ENCODE measurements at places on chromosomes 1 and 21.

DNA sequence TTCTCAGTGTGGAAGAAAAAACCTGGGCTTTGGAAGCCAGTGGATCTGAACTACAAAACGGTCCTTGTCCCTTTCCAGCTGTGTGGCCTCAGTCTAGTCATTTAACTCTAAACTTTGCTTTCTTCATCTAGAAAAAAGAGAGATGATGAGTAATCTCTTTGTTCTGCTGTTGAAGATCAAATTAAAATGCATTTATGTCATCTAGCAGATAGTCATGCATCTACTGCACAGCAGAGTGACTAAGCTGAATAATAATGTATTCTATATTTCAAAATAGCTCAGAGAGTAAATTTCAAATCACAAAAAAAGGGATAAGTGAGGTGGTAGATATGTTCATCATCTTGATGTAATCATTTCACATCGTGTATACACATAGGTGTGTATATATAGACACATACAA lies 473.2 kb downstream of the DSCAM start:
- DNase-seq, result no peak

- no peak for DNase-seq
Measured at GRCh38 chr21:36379251-36379650, 5.9 kb upstream of the CHAF1B start.

DNA sequence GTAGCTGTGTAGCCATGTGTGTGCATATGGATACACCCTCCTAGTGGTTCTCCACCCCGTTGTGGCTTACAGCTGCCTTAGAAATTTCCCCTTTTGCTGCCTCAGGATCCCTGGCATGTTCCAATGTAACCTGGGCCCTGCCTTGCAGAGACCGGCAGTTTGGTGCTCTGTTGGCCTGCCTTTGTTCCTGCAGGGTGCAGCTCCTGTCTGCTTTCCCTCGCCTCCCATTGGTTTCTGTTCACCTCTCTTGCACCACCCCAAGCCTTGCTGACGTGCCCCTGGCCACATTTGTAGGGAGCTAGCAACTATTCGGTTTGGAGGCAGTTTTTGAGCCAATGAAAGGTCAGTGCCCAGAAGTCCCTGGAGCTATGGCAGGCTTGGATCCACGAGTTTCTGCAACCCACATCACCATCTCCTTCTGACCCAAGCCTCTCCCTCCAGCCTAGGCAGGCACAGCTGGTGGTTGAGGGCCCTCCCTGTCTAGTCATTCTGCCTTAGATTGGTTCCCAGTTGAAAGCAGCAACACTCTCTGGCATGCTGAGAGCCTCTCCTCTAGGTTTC lies 54.9 kb downstream of the MAB21L3 start:
- no peak for DNase-seq

- DNase-seq, result no peak
Measured at GRCh38 chr1:40699787-40700186, 8.3 kb downstream of the NFYC start.

DNA sequence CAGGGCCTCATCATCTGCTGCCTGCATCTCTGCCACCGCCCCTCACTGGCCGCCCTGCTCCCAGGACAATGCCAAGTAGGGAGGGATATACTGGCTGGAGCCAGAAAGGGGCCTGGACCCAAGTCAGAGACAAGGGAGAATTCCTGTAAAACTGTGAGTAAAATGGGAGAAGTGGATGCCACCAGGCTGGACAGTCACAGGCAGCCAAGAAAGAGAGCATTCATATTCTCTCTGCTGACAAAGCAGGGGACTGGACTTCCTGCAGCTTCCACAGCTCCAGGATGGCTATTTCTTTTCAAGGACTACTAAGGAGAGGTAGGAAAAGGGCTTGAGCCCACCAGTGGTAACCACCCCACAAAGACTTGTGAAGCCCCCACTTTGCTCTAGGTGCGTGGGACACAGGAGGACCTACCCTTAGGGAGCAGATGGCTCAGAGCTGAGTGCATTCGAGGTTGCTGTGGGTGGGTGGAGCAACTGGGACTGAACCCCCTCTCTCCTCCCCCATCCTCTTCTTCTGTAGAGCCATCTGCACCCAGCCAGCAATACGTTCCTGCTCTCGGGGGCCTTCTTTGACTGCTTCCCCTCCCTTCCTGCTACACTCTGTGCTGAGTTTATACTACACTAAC lies 57.5 kb downstream of the GLIS1 start:
- no peak for DNase-seq

GRCh38 chr1:65195495-65196417 lies 47.8 kb downstream of the AK4 start:
- no peak for DNase-seq

DNA sequence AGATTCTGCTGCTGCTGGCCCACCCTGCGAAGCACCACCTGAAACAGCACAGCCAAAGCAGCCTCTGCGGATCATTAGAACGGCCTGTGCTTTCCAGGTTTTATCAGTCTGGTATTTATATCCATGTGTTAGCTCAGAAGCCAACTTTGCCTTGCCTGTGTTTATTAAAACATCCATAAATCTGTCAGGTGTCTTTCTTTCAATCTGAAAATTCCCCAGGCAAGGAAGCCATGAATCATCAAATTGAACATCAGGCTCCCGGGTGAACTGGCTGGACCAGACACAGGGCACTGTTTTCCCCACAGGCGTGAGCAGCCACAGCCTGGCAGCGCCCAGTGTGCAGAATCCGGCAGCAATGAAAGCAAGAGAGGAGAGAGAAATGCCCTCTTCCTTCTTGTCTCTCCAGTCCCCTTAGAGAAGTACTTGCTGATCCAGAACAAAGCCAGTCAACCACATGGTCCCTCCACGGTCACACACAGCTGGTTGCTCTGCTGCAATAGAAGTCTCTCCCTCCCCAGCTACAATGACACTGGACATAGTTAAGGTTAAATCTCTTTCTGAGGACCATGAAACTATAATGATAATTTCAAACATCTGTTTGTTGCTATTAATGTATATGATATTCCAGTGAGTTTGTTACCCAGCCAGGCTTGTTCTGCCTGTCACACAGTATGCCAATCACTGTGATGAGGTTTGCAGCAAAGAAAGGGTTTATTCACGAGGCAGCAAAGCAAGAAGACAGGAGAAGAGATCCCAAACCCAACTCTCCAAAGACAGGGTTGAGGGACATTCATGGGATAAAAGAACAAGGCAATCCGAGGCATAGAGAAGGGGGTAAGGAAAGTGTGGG lies 212.1 kb upstream of the FMN2 start:
- DNase-seq, result no peak

DNA sequence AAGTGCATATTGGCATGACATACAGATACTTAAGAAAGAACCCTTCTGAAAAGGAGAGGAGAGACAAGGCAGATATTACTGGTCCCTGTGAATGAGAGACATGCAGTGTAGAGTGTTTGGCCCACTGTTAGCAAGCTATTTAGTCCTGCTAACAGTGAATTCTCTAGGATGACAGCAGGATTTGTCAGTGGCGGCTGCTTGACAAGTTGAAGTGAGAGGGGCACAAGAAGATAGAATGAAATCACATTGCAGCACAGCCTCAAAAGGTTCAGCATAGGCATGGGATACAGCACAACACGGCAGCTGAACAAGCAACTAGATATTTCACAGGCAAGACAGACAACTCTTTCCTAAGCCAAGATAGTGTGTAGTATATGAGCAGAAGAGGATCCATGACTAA lies 407.9 kb downstream of the PLA2G4A start:
- no peak for DNase-seq

DNA sequence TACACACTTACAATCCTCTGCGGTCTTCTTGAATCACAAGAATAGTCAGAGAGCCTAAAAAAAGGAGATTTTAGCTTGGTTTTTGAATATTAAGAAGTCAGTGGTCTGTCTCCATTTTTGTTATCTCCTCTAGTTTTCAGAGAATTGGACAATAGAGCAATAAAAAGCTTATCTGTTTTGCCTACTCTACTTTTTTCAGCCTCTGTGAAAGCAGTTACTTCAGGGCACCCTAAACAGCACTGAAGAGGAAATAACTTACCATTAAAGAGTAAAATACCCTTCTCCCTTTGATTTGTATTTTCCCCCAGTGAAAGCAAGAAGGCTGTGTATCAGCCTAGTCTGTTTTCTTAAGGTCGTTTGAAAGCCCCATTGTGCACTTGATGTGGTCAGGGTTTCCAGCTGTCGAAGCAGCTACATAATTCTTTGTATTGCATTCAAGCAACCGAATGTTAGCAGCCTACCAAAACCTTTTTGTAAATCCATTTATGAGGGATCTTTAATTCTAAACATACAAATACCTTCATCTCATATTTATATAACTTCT lies 1.0 kb downstream of the NTMT2 start:
- no peak for DNase-seq

- DNase-seq, result no peak
Measured at GRCh38 chr1:230320804-230321203, 105.3 kb downstream of the PGBD5 start.

DNA sequence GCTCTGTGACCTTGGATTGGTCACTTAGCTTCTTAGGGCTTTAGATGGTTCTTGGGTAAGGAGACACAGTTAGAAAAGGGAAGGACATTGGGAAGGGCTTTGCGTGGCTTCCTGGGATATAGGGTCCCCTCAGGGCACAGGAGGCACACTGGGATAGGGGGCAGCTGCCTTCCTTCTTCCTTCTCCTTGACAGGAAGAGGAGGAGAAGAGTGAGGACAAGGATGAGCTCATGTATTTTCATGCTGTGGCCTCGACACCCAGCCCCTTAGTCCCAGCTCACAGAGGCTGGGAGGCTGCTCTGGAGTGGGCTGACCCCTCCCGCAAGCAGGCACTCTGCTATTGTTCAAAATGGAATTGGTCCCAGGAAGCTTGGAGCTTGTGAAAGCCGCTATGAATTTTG lies 45.7 kb upstream of the POU3F1 start:
- no peak for DNase-seq

- no peak for DNase-seq
Measured at GRCh38 chr1:17574516-17574915, 35.0 kb downstream of the ARHGEF10L start.

DNA sequence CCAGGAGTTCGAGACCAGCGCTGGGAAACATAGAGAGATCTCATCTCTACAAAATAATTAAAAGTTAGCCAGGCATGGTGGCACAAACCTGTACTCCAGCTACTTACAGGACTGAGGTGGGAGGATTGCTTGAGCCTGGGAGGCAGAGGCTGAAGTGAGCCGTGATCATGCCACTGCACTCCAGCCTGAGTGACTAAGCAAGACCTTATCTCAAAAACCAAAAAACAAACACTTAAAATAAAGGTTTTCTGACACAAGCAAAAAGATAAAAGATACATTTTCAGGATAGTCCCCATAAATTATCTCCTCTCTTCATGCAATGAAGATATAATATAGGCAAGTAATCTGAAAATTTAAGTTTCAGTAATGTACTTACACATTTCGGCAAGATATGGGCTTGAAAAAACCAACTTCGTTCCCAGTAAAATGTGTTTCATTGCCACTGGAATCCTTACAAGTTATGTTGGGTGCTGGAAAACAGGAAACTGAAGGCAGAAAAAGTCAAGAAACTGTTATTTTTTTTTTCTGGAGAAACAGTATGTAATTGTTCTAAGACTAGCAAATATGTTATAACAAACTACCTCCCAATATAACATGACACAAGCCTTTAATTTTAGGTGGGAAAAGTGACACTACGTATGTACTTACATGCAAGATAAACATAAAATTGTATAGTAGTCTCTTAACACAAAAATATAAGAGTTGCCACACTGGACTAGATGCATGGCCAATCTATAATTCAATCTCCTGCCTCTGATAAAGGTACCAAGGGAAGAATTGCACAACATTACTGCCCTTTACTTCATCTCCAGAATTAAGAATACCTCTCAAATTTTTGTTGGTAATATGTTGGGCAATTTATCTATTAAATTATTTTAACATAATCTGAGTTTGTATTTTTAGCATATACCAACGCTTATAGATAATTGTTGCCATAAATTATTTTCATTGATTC lies 15.7 kb downstream of the TM2D1 start:
- DNase-seq, result no peak

GRCh38 chr1:51634618-51635017 lies 17.7 kb downstream of the OSBPL9 start:
- DNase-seq, result no peak

DNA sequence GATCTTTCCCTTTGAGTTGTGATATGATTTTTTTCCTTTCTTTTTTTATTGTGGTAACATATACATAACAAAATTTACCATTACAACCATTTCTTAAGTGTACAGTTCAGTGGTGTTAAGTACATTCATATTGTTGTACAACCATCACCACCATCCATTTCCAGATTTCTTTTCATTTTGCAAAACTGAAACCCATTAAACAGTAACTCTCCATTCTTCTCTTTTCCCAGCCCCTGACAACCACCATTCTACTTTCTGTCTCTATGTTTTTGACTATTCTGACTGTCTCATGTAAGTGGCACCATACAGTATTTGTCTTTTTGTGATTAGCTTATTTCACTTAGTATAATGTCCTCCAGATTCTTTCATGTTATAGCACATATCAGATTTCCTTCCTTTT lies 30.3 kb downstream of the CEP350 start:
- DNase-seq, result no peak

DNA sequence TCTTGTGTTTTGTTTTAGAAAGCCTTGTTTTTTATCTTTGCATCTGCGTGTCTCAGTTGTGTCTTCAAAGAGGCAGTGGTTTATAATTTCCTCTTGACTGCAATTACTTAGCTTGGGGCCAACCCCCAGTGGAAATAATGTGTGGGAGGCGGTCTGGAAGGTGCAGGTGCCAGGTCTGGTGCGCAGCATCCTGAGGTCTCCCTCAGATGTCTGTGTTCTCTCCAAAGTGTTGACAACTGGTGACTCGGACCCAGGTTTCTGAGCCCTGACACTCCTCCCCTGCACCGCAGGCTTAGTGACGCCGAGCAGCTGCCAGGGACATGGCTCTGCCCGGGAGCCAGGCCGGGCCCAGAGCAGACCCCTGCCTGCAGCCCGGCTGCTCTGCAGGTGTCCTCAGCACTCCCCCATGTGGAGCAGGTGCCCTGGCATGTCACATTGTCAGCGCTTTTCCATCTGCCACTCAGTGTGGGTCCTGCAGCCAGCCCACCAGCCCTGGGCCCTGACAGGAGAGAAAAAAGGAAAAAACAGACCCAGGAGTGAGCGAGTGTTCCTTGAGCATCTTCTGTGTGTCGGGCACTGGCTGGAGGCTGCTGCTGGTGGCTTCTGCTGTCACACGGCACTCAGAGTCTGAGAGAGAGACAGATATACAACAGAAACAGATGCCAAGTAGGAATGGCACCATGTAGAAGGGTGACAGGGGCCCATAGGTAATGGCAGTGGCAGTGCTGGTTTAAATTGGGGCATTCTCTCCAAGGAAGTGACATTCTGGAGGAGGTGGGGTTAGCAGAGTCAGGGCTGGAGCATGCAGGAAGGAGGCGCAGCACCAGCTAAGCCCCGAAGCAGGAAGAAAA lies 24.8 kb upstream of the SELENON start:
- DNase-seq, result no peak

DNA sequence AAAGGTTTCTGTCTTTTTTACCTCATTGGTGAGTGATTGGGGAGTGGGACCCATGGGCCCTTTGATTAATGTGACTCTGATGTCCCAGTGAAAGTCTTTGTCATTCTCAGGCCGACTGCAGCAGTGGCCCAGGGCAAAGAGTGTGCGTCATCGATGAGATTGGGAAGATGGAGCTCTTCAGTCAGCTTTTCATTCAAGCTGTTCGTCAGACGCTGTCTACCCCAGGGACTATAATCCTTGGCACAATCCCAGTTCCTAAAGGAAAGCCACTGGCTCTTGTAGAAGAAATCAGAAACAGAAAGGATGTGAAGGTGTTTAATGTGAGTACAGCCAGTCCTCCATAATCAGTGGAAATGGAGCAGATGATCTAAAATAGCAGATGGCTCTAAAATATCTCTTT lies 19.4 kb downstream of the NTPCR start:
- no peak for DNase-seq
